ENCODE measurements at places on chromosomes 7 and 10.

- DNase-seq: no peak
Measured at GRCh38 chr7:44368885-44369284, 43.5 kb upstream of the CAMK2B start.

- DNase-seq: no peak
Measured at GRCh38 chr10:4004144-4004543, 219.1 kb upstream of the KLF6 start.

DNA sequence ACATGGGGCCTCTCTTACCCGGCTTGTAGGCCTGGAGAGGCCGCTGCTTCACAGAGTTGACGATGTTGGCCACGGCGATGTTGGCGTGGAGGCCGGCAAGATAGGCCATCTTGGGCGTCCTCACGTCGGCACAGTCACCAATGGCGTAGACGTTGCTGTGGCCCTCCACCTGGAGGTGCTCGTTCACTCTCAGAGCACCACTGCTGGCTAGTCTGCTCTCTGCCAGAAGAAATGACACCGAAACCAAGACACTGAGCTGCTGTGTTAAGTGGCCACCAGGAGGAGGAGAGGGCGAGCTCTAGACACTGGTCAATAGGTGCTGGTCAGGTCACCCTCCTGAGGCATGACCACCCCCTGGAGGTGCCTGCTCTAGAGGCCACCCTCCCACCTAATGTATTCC, 17.7 kb downstream of the AIFM2 start:
- DNase-seq: no peak

DNA sequence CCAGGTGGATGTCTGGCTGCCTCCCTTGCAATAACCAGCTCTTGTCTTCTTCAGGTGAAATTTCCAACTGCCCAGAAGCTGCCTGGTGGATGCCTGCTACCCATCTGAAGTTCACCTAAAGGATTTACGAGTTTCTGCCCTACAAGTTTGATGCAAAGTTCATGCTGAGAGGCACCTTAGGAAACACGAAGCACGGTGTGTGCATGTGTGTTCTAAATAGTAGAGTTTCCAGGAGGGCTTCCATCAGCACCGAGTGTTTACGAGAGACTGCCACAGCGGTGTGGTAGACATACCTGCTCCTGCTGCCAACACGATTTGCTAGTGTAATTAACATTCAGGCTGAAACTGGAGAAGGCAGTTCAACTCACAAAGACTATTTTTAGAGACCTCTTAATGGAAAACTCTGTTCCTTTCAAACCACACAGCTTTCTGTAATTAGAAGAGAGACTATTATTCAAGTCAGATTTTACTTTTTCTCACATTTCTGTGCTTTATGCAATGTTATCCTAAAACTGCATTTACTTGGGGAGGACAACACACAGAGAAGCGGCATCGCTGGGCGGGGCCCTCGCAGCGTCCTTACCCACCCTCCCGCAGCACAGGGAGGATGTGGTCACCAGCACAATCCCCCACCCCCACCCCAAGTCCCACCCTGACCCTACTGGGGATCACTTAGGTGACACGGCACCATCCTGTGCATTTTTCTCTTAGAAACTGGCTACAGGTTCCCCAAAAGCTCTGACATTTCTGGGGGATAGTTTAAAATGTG, 15.5 kb upstream of the CPXM2 start:
- no peak for DNase-seq

- no peak for DNase-seq
Measured at GRCh38 chr7:157423886-157424565, 87.2 kb downstream of the DNAJB6 start.

DNA sequence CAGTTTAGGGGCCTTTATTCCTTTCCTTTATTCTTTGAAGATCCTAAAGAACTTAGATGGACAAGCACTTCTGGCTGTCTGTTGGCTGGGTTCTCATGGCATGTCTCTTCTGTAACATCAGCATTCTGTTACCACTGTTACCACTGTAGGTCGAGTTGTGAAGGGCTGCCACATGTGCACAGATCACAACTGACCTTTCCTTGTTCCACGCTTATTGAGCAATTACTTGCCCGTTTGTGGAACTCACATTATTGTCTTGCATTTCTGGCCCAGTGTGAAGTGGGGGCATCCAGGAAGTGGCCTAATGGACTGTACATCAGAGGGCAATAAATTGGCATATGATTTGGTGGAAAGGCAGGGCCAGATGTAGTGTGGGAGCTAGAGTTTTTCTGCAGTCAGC, 23.7 kb downstream of the GBF1 start:
- DNase-seq: no peak

DNA sequence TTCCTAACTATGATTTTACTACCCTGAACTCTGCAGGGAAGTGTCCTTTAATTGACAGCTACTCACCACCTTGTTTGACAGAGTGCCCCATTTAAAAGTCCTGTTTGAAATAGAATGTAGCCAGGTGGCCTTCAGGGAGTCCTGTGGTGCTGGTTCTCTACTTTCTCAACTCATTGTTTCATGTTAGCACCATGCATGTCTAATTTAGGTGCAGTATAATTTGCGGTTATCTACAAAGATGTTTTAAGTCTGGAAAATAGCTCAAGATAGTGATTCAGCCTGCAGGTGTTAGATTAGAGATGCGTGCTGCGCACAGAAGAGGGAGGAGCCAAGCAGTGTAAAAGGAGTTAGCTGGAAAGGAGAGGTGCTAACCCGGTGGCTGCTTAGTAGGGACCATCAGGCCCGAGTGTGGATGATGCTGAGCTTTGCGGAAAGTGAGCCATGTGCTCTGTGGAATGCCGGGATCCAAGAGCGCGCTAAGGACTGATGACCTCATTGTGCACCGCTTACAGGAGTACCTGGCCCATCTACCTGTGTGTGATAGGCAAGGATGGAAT, 1.2 kb downstream of the CCM2 start:
- DNase-seq: no peak

Data from BE2C (cell line).